Amniotic stem cell (primary cell): ENCODE measurements at places on chromosomes 11 and 22.

DNA sequence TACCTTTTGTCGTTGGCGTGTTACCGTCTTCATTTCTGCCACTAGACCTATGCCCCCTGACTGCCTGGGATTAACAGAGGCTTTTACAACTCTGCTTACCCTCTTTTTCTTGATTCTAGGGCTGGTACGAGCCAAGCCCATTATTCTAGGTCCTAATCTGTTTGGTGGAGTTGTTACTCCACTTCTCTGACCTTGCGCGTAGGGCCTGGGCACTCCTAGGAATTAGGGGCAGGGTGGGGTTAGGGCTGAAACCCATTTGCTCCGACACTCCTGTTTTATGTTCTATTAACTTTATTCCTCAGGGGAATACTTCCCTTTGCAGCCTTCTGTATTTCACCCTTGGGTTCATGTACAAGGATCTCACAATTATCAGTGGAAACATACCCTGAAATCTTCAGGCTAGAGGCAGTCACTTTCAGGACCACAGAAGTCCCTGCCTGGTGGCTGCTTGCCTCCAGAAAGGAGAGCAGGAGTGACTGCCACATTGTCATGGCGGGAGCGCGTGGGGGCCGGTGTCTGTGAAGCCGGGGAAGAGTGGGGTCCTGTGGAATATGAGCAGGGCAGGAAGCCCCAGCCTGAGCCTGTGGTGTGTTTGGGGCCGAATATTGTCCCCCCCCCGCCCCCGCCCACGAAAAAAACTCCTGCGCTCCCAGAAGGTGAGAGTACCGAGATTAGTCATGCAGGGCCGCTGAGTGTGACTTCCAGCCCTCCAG lies 731 bp upstream of the SLC37A2 start:
- no peak for DNase-seq

DNA sequence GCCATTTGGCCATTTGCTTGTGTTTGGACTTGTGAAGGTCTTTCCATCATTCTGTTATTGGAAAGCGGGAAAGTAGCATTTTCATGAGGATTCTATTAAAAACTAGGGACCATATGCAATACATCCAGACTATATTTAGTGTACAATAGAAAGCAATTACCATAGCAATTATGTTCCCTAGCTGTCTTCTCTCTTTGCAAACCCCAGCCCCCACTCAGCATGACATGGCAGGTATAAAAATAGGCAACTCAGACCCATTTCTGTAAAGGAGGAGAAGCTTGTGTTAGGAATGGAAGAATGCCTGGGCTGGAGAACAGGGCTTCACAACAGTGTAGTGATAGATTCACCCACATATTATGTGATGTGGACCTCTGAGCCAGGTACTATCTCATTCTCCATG lies 12.4 kb downstream of the OR51B6 start:
- DNase-seq: no peak

DNA sequence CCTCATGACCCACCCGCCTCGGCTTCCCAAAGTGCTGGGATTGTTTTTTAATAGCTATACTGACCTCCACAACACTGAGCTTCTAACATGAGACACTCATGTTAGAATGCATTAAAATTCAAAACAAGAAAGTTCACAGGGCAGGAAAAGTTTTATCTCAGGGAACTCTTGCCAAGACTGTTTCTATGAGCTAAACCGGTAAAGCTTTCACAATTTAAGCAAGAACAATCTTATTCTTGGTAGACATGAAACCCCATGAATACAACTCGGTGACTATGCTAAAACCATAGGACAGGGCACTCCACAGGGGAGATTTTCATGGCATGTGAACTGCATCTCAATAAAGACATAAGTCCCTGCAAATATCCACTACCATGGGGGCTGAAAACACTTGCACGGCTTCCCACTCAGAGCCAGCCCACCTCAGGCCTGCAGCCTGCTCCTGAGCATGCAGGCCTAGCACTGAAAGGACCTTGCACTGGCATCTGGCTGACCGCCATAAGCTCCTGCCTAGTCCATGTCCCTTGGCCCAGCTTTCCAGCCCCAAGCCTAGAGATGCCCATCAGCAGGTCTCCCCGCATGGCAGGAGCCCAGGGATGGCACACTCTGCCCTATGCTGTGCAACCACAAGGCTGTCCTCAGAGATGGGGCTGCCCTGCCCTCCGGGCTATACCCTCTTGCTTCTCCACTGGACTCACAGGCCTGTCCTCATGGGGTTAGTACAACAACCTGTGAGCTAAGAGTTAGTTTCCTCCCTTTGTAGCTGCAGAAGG lies 58.4 kb downstream of the DGCR2 start:
- no peak for DNase-seq

DNA sequence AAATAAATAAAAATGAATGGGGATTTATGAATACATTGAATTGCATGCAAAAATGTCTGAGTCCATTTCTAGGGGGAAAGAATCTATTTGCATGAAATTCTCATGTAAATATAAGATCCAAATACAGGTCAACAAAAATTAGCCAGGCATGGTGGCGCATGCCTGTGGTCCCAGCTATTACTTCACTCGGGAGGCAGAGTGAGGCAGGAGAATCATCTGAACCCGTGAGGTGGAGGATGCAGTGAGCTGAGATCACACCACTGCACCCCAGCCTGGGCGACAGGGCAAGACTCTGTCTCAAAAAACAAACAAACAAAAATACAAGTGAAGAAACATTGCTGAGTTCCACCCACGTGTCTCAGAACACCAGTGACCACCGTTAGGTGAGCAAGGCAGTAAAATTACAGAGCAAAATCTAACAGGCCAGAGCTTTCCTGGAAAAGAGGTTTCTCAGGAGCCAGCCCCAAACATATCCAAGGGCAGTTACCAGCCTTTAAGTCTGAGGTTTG lies 17.3 kb downstream of the PACSIN2 start:
- DNase-seq: no peak

DNA sequence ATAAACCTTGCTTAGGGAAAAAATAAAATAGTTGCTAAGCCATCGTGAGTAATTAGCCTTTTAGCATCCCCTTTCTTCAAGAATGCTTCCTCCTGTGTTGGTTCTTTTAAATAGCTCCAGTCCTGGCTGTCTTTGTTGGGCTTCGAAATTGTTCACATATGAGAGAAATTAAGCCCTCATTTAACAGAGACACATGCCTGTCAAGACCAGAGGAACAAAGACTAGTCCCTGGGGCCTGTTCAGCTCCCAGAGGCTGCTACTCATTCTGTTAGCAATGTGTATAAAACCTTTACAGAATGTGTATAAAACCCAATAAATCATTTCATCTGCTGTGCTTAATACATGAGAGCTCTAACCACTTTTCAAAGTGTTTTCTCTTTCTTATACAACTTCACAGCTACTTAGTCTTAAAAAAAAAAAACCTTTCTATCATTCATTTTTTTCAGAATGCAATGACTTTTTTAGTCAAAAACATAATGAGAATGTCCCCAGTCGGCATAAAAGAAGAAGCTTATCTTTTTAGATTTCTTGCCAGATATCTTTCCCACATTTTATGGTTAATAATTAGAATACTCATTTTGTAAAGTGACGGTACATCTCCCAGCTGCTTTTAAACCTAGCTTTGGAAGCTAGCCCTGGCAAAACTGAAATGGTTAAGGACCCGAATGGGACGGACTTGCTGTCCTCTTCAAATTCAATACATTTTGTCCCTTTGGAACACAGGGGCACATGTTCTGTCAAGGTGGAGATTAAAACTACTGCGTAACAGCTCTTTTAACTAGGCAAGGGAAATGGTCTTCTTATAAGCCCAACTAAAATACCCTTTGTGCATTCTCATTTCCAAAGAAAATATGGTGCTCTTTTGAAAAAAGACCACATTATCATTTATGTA lies 186.1 kb downstream of the SOX6 start:
- DNase-seq: no peak

- DNase-seq: no peak
Observed at GRCh38 chr11:124950601-124951330, 3.2 kb upstream of the CCDC15 start.

DNA sequence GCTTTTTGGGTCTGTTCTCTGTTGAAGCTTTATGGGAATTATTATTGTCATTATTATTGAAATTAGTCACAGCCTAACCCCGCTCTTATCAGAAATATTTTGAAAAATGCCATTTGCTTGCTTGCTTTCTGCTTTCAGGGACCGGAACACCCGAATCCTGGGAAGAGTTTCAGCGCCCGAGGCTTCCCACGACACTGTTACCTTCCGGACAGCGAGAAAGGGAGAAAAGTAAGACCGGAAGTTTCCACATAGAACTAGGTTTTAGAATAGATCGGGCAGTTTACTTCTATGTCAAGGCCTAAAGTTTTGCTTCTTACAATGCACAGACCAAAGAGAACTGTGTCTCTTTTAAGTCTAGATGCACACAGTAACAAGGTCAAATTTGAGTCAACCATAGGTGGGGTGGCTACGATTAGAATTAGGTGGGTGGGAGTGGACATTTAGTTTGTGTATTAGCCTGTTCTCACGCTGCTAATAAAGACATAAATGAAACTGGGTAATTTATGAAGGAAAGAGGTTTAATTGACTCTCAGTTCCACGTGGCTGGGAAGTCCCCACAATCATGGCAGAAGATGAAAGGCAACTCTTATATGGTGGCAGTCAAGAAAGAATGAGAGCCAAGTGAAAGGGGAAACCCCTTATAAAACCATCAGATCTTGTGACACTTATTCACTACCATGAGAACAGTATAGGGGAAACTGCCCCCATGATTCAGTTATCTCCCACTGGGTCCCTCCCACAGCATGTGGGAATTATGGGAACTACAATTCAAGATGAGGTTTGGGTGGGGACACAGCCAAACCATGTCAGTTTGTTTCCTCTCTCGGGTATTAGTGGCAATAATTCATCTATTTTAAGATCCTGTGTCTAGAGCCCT lies 12.9 kb downstream of the MPEG1 start:
- DNase-seq: no peak

DNA sequence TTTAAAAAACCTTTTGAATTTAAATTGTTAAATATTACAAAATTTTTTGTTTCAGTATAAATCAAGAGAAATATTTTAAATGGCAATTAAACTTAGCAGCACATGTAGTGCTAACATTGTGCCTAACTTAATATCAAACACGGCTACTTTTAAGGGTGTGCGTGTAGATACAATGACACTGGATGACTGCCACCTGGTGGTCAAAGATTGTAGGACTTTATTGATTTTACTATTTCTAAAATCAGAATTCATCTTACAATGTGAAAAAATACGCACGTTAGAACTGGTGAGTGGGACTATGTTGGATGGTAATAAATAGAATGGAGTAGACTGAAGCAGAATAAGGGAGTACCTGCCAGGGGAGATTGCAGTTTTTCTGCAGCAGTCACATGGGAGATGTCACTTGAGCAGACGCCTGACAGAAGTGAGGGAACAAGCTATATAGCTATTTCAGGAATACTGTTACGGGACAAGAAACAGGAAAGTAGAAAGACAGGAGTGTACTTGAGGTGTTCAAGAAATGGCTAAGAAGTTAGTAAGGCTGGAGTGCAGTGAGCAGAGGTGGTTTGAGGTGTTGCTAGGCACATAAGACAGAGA lies 52.9 kb downstream of the UVRAG start:
- peak; percentile 24 for DNase-seq

GRCh38 chr11:64619811-64620380 lies 28.9 kb downstream of the SLC22A12 start:
- no peak for DNase-seq

GRCh38 chr22:39943953-39944872 lies 16.0 kb upstream of the TMA7B start:
- DNase-seq: no peak

- DNase-seq: no peak
Observed at GRCh38 chr11:79062814-79063762, 377.7 kb downstream of the TENM4 start.

GRCh38 chr11:12859872-12860657 lies 149.1 kb upstream of the RASSF10 start:
- DNase-seq: no peak

DNA sequence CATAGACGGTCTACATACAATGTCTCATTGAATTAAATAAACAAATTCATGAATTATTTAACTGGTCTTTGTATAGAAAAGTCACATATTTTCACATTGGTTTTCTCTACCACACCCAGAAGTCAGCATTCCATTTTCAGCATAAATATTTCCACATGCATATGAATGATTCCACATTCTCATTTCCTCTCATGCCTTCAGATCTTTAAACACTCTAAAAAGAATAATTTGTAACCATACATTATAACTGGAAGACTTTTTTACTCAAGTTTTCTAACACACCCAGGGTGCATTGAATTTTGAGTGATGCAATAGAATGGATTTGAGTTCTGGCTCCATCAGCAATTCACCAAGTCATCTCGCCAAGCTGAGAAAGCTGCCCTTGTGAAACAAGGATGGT lies 501.8 kb upstream of the TENM4 start:
- no peak for DNase-seq

GRCh38 chr22:49295851-49296560 lies 531.7 kb downstream of the BRD1 start:
- no peak for DNase-seq

- no peak for DNase-seq
Observed at GRCh38 chr11:71311176-71311925, 59.0 kb upstream of the SHANK2 start.

DNA sequence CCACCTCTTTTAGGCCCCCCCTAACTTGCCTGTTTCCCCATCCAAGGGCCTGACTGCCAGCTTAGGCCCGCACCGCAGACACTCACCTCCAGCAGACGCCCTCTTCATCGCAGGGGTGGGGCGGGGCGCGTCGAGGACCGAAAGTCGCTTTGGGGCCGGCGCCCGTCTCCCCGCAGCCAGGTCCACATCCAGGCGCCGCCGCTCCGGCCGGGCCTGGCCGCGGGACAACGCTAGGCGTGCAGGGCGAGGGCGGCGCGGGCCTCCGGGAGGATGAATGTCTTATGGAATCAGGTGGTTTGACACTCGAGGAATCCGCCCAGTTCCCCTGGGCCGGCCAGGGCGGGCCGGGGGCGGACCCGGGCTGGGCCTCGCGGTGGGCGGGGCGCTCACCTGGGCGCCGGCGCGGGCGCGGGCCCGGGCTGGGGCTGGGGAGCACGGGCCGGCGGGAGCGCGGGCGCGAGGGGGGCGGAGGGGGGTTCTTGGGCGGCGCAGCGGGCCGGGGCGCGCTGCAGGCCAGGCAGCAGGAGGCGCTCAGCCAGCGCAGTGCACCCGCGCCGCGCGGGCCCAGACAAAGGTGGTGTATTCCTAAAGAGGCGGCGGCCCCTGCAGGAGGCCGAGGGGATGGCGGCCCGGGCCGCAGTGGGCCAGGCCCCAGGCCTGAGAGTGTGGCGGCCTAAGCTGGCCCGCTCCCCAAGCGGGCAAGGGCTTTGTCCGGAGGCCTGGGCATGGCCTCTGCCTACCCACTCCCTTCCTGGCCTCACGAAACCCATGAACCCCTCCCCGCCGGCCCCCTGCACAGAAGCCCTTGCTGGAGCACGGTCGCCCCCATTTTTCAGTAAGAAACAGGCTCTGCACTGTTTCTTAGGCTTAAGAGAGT lies 177.6 kb downstream of the IGLL1 start:
- no peak for DNase-seq

- DNase-seq: no peak
Observed at GRCh38 chr11:13073119-13073981, 64.2 kb downstream of the RASSF10 start.

- no peak for DNase-seq
Observed at GRCh38 chr11:47879259-47880158, 31.4 kb upstream of the NUP160 start.

GRCh38 chr22:36606114-36606513 lies 77.1 kb upstream of the EIF3D start:
- no peak for DNase-seq
